ENCODE measurements at places on chromosomes 6 and 20. TPM values are rescaled to one million over a fixed set of nuclear protein-coding genes. Genes with fewer than 3 reads are reported as not detected.

PRL gene
- not detected for total RNA-seq

MRPL18 gene
- 223 TPM for total RNA-seq

AIG1 gene
- 23.2 TPM for total RNA-seq

ADTRP gene
- total RNA-seq = 2.8 TPM

LRP11 gene
- total RNA-seq = 60.6 TPM

FOXQ1 gene
- total RNA-seq = 0.63 TPM

WDR46 gene
- 362 TPM for total RNA-seq

CALHM5 gene
- total RNA-seq = 3.2 TPM

NFATC2 gene
- total RNA-seq = 0.18 TPM

RAB5IF gene
- total RNA-seq = 179 TPM

SLC24A3 gene
- not detected for total RNA-seq

FAM162B gene
- total RNA-seq = 0.29 TPM

NHLRC1 gene
- 2.6 TPM for total RNA-seq

GPR63 gene
- total RNA-seq = 3.0 TPM

FNDC1 gene
- total RNA-seq = under 0.01 TPM

SAMD5 gene
- total RNA-seq = 2.7 TPM

SYTL3 gene
- total RNA-seq = 1.5 TPM

UBE2C gene
- 167 TPM for total RNA-seq

TAGAP gene
- not detected for total RNA-seq

CFB gene
- 0.86 TPM for total RNA-seq

SLC22A2 gene
- 1.1 TPM for total RNA-seq

LAMA5 gene
- total RNA-seq = 3.1 TPM

DPPA5 gene
- total RNA-seq = not detected

LST1 gene
- total RNA-seq = 0.09 TPM

SNAP25 gene
- total RNA-seq = 0.80 TPM

OTOR gene
- total RNA-seq = not detected

SMAP1 gene
- 21.4 TPM for total RNA-seq
